Occipital lobe (tissue), 3 donors: ENCODE measurements at places on chromosomes 3 and 15. TPM values are rescaled to one million over a fixed set of nuclear protein-coding genes. Genes with fewer than 3 reads are reported as not detected.

The SERPINI1 gene
- 123 TPM for total RNA-seq

DNA sequence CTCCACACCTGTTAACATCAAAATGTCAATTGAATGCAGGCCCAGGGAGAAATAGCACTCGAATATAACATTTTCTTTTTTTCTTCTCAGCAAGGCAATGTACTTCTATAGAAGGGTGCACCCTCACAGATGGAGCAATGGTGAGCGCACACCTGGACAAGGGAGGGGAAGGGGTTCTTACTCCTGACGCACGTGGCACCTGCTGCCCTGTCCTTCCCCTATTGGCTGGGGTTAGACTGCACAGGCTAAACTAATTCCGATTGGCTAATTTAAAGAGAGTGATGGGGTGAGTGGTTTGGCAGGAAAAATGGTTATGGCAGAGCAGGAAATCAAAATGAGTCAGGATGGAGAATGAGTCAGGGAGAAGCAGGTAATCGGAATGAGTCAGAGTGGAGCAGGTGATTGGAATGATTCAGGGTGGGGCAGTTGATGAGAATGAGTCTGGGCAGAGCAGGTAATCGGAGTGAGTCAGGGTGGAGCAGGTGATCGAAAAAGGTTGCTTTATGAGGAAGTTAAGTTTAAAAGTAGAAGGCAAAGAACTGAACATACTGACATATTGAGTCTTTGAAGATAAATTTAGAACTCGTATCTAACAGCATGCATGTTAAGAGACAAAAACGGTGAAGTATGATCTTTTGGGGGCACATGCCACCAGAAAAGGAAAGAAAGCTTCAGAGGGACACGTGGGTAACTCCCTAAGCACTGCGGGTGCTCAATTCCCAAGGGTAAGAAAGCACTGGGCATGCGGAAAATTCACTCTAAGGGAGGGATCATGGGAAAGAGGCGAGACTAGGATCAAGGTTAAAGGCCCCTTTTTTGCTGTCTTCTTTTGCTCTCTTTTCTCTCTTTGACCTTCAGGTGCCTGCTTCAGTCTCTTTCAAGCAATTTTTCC is 72.9 kb upstream of the GALNT15 start:
- no peak for DNase-seq

DNA sequence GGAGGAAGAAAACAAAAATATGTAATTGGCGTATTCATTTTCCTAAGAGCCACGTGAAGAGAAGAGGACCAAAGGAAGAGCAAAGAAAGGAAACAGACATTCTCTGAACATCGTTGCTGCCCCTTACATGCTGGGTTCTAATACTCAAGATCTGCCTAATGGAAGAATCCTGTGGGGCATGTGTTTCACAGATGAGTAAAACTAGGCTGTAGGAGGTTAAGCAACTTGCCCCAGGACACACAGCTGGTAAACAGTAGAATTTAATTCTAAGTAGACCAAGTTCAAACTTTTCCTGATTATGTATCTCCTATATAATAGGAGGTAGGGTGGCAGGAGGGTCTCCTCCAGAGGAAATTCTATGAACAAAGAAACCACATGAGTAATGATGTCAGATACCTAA is 106.1 kb upstream of the TNFAIP8L3 start:
- DNase-seq, result no peak

DNA sequence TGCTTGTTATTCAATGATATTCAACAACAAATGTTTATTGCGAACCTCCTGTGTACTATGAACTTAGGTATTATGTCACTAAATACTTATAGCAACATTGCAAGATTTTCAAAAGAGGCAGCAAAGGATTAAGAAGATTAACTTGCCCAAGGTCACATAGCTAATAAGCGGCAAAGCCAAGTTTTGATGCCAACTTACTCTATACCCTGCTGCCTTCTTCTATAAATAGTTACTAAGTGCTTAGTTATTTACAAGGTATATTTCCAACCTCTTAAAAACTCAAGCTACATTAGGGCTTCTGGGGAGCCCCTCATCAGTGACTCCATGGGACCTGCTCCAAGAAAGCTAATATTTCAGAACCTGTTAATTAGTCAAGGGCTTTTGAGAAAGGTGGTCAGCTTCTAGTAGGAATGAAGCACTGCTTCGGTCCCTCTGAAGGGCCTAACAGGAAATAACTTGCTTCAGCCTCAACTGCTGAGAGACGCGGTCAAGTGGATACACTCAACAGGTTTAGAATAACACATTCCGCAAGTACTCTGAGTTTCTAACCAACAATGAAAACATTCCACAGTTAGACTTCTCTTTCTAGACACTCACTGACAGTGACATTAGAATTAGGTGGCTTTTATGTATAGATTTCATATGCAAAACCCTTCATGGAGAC is 125.5 kb downstream of the DGKG start:
- DNase-seq, result no peak

The CFAP20DC gene
- total RNA-seq, result 4.4 TPM

GRCh38 chr3:16122155-16122554 is 52.3 kb upstream of the GALNT15 start:
- DNase-seq, result no peak

The TM4SF1 gene
- total RNA-seq, result 18.2 TPM

- no peak for DNase-seq
Observed at GRCh38 chr3:162605651-162606204, 1109.1 kb downstream of the OTOL1 start.

- DNase-seq, result no peak
Observed at GRCh38 chr3:129602730-129603560, 3.5 kb downstream of the PLXND1 start.

The EXD1 gene
- total RNA-seq, result 0.78 TPM

- DNase-seq, result no peak
Observed at GRCh38 chr15:24916305-24917009, 38.3 kb upstream of the SNRPN start.

GRCh38 chr3:128787256-128788253 is 61.6 kb downstream of the RAB7A start:
- DNase-seq, result no peak

GRCh38 chr3:24487325-24488262 is 7.1 kb downstream of the THRB start:
- DNase-seq, result no peak

DNA sequence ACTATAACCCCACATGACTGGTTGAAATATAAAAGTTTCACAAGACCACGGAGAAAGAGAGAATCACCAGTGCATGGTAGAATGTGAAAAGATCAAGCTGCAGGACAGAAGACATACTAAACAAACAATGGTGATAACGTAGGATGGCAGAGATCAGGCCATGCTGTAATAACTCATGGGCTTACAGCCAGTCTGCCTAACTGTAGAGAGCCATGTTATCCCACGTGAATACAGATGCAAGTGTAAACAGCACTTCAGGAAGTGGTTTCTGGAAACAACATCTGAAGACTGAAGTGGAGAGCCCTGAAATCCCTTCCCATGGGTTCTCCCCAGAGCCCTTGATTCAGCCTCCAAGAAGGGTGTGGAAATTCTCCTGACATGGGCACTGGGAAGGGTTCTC is 103.2 kb upstream of the SLCO2A1 start:
- DNase-seq, result no peak

GRCh38 chr3:67661089-67661488 is 6.7 kb upstream of the SUCLG2 start:
- DNase-seq, result no peak
